ENCODE measurements at places on chromosomes 1 and 21. TPM values are rescaled to one million over a fixed set of nuclear protein-coding genes. Genes with fewer than 3 reads are reported as not detected.

TAGLN2 gene
- 238 TPM for total RNA-seq

RYR2 gene
- 2.4 TPM for total RNA-seq

PADI2 gene
- 291 TPM for total RNA-seq

CAMK2N1 gene
- 2.2 TPM for total RNA-seq

EPS15 gene
- total RNA-seq: 64.3 TPM

CADM3 gene
- total RNA-seq: 0.41 TPM

ARMH1 gene
- 1.6 TPM for total RNA-seq

CD55 gene
- 30.6 TPM for total RNA-seq

BACE2 gene
- 43.2 TPM for total RNA-seq

LGR6 gene
- total RNA-seq: 4.7 TPM

Measured in tongue (tissue), 3 donors.